ENCODE measurements at places on chromosomes 1 and 21. TPM values are rescaled to one million over a fixed set of nuclear protein-coding genes. Genes with fewer than 3 reads are reported as not detected.

The ZNF683 gene
- not detected for total RNA-seq

GRCh38 chr1:156664767-156665411 lies 12.3 kb downstream of the NES start:
- DNase-seq, result no peak

The LAD1 gene
- not detected for total RNA-seq

DNA sequence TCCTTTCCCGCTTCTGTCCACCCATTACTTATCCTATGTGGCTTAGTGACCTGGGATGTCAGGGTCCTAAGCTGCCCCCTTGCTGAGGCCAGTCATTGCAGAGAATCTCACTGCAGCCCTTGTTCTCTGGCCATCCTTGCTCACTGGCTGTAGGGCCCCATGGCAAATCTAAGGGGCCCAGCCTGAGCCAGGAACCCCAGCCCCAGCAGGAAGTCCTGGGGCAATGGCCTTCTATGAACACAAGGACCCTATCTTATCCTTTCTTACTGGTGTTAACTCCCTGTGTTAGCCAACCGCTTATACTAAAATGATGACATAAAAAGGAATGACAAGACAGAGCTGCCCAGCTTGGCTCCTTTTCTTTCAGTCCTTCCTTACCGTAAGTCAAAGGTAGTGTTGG lies 29.9 kb downstream of the DHCR24 start:
- no peak for DNase-seq

DNA sequence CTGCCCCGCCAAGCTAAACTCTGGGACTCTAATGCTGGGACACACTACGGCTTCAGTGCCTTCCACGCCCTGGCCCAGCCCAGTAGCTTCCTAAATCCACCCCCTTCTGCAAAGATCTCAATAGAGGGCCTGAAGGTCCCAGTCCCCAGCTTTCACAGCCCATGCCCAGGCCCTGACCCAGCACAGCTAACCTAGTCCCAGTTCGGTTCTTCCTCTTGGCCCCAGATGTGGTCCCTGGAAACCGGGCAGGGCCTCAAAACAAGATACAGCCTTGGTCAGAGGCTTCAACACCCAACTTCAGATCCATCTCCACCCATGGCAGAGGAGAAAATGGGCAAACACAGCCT lies 646 bp upstream of the PDZK1IP1 start:
- DNase-seq, result peak; percentile 9

The LEFTY1 gene
- not detected for total RNA-seq

The CYP4A22 gene
- not detected for total RNA-seq

GRCh38 chr1:228314658-228315483 lies 91.8 kb downstream of the TRIM11 start:
- no peak for DNase-seq

DNA sequence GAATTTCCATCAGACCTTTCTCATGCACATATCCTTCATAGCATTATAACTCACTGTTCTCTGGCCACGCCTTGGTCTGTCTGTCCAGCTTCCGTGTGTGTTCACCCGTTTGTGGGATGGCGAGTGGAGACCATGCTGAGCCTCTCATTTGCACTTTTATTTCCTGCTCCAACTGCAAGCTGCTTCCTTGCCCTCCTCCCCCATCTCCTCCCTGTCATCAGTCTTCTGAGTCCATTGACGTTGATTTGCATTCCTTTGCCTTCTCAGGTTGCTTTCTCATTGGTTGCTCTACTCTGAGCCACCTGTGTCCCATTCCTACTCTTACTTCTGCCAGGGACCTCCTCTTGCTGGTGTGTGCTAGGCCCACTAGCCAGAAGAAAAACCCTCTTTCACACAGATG lies 146.4 kb downstream of the NOS1AP start:
- no peak for DNase-seq

- no peak for DNase-seq
Observed at GRCh38 chr1:3471356-3472087, 17.1 kb downstream of the ARHGEF16 start.

The ELF3 gene
- total RNA-seq, result 0.30 TPM

DNA sequence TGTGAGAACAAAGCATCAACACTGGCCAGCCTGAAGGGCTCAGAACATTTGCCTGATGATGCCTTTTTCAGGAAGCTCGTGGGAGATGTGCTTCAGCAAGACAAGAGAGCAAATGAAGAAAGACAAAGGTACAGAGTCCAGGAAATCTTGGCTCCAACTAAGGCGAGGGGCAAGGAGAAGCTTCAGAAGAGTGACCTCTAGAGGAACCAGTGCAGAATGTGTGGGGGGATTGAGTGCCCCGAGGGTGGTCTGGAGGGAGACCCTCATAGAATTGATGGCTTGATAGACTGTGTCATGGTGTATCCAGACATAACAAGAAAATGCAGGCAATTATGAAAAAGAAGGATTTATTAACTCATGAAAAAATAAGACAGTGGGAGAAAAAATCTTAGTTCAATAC lies 15.3 kb upstream of the NLRP3 start:
- DNase-seq, result no peak

DNA sequence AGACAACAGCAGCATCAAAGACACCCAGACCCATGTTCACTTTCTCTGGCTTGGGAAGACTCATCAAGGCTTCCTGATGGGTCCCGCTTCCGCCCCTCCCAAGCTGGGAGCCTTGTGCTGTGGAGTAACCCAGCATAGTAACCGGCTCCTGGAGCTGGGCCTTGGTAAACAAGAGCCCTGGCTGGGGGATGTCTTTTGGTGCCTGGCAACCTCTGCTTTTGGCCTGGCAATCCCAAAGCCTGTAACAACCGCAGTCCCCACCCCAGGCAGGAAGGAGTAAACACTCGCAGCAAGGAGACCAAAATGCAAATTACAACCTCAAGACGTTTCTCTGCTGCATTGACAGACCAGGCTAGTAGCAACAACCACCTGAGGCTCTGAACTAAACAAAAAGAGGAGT lies 16.9 kb upstream of the THRAP3 start:
- DNase-seq, result no peak

GRCh38 chr1:7407544-7407895 lies 363.6 kb upstream of the VAMP3 start:
- peak; percentile 1 for DNase-seq

- no peak for DNase-seq
Observed at GRCh38 chr21:19507682-19508260, 1104.2 kb upstream of the TMPRSS15 start.

- no peak for DNase-seq
Observed at GRCh38 chr21:40618191-40618973, 228.6 kb downstream of the DSCAM start.

The SPRR3 gene
- total RNA-seq, result not detected

DNA sequence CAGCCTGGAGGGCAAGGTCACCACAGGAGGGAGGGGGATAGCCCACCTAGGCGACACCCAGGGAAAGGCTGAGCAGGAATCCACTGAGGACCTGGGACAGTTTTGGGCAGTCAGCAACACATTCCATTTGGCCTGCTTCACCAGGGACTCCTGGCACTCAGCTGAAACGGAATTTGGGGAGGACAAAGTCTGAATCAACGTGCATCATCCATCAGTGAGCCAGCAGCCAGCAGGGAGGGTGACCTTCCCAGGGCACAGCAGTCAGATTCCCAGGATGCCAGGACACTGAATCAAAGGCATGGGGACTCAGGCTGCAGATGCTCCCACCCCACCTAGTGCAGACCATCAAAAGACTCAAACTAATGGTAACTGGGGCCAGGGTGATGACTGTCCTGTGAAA lies 4.6 kb downstream of the SH3BP5L start:
- DNase-seq, result no peak

The OR2T11 gene
- not detected for total RNA-seq

The GRHL3 gene
- total RNA-seq, result not detected

DNA sequence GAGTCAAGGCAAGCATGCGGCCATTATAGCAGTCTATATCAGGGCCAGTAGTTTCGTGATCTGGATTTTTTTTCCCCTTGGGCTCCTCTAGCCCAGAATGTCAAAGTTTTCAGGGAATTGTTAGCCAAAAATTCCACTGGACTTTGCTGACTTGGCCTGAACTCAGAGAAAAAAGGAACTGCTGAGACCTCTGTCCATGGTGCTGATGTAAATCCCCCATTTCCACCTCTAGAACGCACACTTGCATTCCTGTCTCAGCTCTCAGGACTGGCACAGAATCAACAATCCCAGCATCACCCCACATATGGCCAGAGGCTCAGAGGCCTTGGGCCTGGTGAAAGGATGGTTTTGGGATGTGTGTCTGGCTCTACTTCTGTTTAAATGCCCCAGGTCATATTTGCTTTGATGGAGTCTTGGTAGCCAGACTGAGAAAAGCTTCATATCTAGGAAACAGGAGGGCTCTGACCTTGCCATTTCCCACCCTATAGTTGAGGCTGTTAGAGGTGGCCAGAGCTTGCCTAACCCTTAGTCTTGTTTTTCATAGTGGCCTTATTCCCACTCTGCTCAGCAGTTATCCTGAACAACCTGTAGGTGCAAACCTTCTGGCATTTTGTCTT lies 16.9 kb upstream of the EFCAB14 start:
- DNase-seq, result peak; percentile 31

- no peak for DNase-seq
Observed at GRCh38 chr21:31443736-31444521, 99.9 kb upstream of the TIAM1 start.

GRCh38 chr21:34987501-34988072 lies 61.5 kb downstream of the RUNX1 start:
- DNase-seq, result no peak

DNA sequence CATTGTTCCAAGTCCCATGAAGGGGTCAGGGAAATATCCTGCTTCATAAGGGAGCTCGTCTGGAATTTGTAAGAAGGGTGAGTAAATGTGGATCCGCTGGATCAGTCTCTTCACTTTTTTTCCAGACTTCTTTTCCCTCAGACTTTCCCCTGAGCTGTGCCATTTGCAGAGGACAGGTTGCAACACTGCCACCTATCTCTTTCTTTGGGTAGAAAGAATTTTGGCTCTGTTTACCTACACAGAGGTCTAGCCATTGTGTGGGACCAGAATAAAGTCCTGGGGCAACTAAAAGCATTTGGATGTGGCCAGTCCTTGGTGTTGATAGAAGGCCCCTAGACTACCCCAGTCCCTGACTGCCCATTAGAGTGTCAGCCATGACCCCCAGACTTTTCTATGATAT lies 1146.7 kb upstream of the PRMT6 start:
- no peak for DNase-seq

DNA sequence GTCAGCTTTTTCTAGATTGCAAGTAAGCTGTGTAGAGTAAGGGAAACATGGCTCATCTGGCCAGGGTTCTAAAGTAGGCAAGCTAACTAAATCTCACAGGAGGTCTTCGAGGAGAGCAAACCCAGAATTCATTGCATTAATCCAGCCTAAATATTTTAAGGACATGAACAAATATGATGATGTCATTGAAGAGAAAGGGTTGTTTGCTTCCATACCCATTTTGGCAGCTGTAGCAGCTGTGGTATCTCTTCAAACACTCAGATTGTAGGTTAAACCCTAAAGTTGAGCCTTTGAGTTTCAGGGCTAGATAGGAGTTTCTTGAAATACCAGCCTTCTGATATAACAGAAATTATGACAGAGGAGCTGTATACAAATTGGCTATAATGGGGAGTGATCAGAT lies 200.5 kb upstream of the C1orf105 start:
- DNase-seq, result no peak

- DNase-seq, result no peak
Observed at GRCh38 chr1:200415227-200415626, 5.4 kb upstream of the ZNF281 start.

GRCh38 chr1:29767769-29768425 lies 531.6 kb downstream of the PTPRU start:
- DNase-seq, result no peak

The BCL2L15 gene
- 2.9 TPM for total RNA-seq

The CD34 gene
- total RNA-seq, result 0.03 TPM

DNA sequence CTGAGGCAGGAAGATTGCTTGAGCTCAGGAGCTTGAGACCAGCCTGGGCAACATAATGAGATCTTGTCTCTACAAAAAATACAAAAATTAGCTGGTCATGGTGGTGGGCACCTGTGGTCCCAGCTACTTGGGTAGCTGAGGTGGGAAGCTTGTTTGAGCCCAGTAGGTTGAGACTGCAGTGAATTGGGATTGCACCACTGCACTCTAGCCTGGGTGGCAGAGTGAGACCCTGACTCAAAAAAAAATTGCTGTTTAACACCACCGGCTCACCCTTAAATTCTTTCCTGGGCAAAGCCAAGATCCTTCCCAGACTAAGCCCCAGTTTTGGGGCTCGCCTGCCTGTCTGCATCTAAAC lies 6.6 kb upstream of the NSUN4 start:
- DNase-seq, result no peak

The CTSE gene
- not detected for total RNA-seq

The ST6GALNAC3 gene
- not detected for total RNA-seq

DNA sequence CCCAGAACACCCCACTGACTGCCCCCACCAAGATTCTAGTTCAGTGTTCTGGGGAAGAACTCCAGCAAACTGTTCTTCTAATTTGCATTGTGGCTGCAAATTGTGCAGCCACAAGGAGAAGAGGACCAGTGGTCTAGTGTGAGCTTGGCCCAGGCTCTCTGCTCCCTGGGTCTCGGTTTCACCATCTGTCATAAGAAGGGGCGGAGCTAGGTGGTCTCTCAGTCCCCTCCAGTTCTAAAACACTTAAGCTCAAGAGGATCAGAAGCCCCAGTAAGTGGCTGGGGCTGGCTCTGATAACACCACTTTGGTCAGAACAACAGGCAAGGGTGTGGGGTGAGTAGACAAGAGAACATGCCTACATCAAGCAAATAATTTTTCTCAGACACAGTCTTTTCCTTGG lies 99.9 kb downstream of the BEND5 start:
- DNase-seq, result no peak

The CYP2J2 gene
- 2.8 TPM for total RNA-seq

- DNase-seq, result no peak
Observed at GRCh38 chr1:224259986-224260385, 70.0 kb downstream of the NVL start.

GRCh38 chr1:30899577-30900389 lies 8.8 kb downstream of the SDC3 start:
- DNase-seq, result no peak

DNA sequence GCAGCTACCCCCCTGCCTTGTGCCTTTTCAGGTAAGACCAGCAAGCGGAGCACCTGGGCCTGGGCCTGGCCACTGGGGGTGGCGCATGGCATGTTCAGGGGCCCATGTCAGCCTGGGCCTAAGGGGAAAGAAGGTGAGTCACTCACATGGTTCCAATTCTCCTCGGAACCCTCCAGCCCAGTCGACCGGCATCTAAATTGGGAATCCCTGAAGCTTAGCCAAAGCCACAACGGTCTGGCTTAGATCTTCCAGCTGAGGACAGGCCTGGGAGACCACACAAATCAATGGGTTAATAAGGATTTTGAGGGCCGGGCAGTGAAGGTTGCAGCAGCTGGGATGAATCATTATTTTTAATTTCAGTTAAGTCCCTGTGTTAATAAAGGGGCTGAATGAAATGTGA lies 145.1 kb upstream of the SMYD2 start:
- no peak for DNase-seq

DNA sequence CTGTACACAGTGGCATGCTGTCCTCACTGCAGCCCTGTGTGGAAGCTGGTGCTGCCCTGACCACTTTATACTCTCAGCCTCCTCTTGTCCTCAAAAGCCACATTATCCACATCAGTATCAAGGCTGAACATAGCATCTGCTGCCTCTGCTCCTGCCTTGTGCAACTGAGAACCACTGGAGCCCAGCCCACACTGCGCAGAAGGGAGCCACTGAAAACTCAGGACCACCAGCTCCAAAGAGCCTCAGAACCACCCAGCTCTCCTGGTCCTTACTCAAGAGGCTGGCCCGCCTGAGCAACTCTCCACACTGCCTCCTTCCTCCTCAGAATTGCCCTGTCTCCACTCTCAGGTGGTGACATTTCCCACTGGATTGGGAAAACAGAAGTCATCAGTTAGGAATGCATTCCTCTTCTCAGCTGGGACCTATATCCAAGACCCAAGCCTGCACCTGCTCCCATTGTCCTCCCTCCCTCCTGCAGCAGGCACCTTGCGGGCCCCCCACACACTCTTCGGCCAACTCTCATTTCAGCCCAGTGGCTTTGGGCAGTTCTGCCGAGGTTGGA lies 7.0 kb upstream of the KISS1 start:
- no peak for DNase-seq
